H9 (cell line): ENCODE measurements at places on chromosomes 5 and 9.
A peak's percentile ranks its signal among the peaks of the same experiment; 100 is the strongest.

GRCh38 chr5:71996789-71997188, 110.5 kb upstream of the MAP1B start:
- DNase-seq = no peak
- no peaks in the 10 kb centered on the region for H3K27me3 ChIP-seq
- no peak overlapping the region for H3K27ac ChIP-seq
- no peaks in the 10 kb centered on the region for H3K36me3 ChIP-seq

DNA sequence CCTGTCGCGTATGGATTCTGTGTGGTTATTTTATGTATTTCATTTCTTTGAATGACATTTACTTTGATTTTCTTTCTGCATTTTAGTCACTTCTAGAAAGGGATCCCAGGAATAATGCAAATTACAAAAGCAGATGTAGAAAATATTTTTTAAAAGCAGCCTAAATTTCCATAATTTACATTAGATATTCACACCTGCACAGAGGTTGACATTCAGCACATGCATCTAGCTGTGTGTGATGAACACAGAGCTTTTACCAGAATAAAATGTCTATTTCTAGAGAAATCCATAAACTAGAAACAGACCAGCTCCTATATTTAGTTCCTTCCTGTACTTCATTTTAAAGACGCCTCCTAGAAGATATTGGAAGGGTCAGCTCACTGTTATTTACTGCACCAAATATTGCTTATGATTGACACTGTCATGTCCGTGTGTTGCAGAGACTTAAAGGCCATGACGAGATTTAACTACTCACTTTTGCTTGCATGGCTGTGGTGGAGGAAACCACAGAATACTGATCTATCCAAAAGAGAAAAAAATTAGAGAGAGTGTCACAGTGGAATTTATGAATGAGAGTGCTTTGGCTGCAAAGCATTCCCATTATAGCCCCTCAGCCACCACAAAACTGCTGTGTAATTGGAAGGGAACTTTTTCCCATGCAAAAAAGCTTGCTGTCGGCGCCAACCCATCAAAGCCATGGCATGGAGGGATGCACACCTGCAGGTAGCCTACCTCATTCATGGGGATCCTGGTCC, 58.1 kb downstream of the EBF1 start:
- no peaks in the 10 kb centered on the region for H3K36me3 ChIP-seq
- H3K27me3 ChIP-seq = no peaks in the 10 kb centered on the region
- no peak for DNase-seq

DNA sequence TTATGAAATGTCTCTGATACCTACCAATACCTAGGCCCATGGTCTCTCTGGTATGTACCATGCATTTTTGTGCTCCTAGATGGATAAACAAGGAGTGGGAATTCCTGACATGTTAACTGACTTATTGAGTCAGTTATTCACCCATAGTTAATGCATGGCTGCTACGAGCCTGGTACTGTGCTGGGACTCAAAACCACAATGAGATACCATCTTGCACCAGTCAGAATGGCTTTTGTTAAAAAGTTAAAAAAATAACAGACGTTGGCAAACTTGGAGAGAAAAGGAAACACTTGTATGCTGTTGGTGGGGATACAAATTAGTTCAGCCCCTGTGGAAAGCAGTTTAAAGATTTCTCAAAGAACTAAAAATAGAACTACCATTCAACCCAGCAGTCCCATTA, 293.8 kb downstream of the OSTF1 start:
- no peaks in the 10 kb centered on the region for H3K27me3 ChIP-seq
- DNase-seq = no peak
- H3K4me1 ChIP-seq = no peaks in the 10 kb centered on the region
- H3K4me3 ChIP-seq = no peak overlapping the region
- H3K27ac ChIP-seq = no peak overlapping the region

DNA sequence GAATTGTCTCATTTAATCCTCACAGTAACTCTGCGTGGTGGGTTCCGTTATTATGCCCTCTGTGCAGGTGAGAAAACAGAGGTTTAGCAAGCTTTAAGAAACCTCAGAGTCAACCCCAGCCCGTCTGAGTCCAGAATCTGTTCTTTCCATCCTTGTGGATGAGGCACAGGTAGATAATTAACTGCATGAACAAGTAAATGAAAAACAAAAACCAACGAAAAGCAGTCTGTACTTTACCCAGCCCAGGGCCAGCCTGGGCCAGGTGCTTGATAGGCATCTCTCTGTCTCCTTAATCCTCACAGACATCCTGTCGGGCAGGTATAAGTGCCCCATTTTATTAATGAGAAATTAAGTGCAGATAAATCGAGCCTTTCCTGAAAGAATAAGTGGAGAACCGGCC, 25.3 kb upstream of the CXCL14 start:
- no peaks in the 10 kb centered on the region for H3K4me1 ChIP-seq
- H3K27me3 ChIP-seq = no peaks in the 10 kb centered on the region; the same call in 1 of the 2 replicates
- H3K4me3 ChIP-seq = no peak overlapping the region

DNA sequence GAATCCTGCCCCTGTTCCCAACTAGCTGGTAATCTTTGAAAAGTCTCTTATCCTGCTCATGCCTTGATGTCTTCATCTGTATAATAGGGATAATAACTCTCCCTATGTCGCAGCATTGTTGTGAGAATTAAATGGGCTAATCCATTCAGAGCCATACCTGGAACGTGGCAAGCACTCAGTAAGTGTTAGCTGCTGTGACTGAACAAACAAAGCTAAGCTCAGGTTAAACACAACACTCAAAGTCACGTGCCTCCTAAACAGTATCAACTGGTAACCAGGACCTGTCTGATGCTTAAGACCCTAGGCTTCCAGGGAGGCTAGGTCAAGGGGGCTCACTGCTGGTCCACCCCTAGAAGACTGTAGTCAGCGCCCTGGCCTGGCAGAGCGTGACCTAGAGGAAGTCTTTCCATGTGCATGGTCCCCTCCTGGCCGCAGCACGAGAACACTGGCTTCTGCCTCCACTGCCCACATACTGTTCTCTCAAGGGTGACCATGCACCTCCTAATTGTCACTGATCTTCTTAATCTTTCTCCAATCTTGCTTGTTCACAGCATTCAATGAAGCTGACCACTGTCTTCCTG, 211.1 kb downstream of the TTLL11 start:
- no peak overlapping the region for H3K27ac ChIP-seq
- peaks cover 4% of the 10 kb centered on the region; the same call in 1 of the 2 replicates for H3K4me1 ChIP-seq
- no peak overlapping the region for H3K4me3 ChIP-seq
- H3K27me3 ChIP-seq = no peaks in the 10 kb centered on the region

DNA sequence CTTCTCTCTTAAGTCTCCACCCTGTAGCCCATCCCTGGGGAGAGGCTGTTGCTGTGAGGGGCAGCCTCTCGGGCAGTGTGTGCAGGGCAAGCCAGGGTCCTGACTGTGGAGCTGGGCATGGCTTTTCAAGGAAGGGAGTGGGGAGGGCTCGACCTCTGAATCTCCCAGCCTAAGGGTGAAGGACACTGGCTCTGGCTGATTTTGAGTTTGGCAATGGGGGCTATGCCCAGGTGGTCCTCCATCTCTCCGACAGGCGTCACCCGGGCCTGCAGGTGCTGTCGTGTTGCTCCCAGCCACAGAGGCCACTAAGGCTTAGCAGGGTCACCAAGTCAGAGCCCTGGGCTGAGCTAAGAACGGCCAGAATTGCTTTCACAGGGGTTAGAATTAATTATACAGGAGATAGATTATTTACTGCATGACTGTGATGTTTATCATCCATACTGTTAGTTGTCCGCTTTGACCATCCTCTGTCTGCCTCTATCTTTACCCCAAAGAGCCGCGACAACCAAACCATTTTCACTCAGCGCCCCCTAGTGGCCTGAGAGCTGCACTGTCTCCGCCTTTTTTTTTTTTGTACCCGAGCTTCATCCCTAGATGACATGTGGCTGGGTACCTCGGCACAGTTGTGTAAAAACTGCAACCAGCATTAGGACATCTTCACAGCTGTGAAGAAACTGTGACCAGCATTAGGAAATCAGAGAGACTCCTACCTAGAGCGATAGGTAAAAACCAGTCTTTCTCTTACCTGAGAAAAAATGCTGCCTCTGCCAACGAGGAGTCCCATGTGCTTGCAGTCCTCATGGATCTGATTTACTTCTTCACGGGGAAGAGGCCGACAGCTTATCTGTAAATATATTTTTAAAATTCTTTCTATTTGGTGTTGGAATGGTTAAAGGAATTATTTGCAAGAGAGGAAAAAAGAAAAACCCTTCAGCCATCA, 44.5 kb downstream of the AGXT2 start:
- H3K4me3 ChIP-seq = no peak overlapping the region
- DNase-seq = peak; percentile 71
- H3K36me3 ChIP-seq = no peaks in the 10 kb centered on the region
- no peaks in the 10 kb centered on the region for H3K27me3 ChIP-seq

GRCh38 chr9:37333288-37333687, 89.2 kb upstream of the GRHPR start:
- DNase-seq = no peak
- no peak overlapping the region for H3K27ac ChIP-seq
- H3K36me3 ChIP-seq = no peaks in the 10 kb centered on the region
- H3K27me3 ChIP-seq = no peaks in the 10 kb centered on the region
- no peak overlapping the region for H3K4me3 ChIP-seq

GRCh38 chr9:18675332-18675731, 201.4 kb downstream of the ADAMTSL1 start:
- H3K4me3 ChIP-seq = no peak overlapping the region
- DNase-seq = no peak
- H3K27me3 ChIP-seq = no peaks in the 10 kb centered on the region
- no peak overlapping the region for H3K27ac ChIP-seq

- H3K27me3 ChIP-seq = no peaks in the 10 kb centered on the region
- no peaks in the 10 kb centered on the region for H3K36me3 ChIP-seq
- no peak for DNase-seq
- no peak overlapping the region for H3K27ac ChIP-seq
These were observed 9.0 kb upstream of the DIPK1B start for GRCh38 chr9:136703276-136703860.

- H3K27ac ChIP-seq = no peak overlapping the region
- H3K27me3 ChIP-seq = no peaks in the 10 kb centered on the region; the same call in 1 of the 2 replicates
- no peak overlapping the region for H3K4me3 ChIP-seq
- H3K4me1 ChIP-seq = no peaks in the 10 kb centered on the region
- no peak for DNase-seq
These were observed 49.1 kb downstream of the ERAP1 start for GRCh38 chr5:96758621-96759020.

DNA sequence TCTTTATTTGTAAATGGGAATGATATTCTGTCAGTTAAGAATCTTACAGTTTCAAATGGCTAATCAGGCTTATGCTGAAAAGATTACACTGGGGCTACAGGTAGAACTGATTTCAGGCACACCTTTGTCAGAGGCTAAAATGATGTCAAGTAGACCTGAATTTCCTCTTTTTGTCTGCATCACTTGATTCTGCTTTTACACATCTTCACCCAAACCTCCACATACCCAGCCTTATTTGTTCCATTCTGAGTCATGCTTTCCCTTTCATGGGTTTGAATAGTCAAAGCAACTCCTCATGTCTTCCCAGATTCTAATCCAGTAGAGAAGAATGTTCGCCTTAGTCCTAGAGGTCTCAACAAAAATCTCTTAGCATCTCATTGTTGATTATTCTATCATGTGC, 156.4 kb downstream of the CWC27 start:
- H3K4me3 ChIP-seq = no peak overlapping the region
- H3K4me1 ChIP-seq = no peaks in the 10 kb centered on the region
- DNase-seq = no peak
- peaks cover 16% of the 10 kb centered on the region for H3K36me3 ChIP-seq
- H3K27me3 ChIP-seq = no peaks in the 10 kb centered on the region

DNA sequence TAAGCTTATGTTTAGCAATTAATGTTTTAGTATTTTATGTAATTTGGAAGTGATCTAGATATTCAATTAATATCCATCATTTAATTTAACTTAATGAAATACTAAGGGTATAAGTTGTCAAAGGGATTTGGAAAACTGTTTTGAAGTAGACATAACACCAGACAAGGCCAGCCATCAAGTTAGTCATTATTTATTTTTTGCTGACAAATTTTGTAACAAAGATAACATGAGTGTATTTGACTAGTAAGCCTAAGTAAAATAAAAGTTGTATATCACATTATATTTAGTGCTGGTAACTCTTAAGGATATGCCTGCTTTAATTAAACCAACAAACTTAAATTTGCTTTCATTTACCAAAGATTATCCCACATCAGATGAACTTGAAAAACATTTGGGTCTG, 125.9 kb upstream of the TNFAIP8 start:
- no peak for DNase-seq
- peaks cover 2% of the 10 kb centered on the region; the same call in 1 of the 3 replicates for H3K36me3 ChIP-seq
- no peak overlapping the region for H3K27ac ChIP-seq
- no peak overlapping the region for H3K4me3 ChIP-seq
- no peaks in the 10 kb centered on the region for H3K27me3 ChIP-seq

GRCh38 chr5:76408104-76408654, 5.1 kb downstream of the IQGAP2 start:
- peaks cover 8% of the 10 kb centered on the region; the same call in 1 of the 2 replicates for H3K4me1 ChIP-seq
- H3K27me3 ChIP-seq = no peaks in the 10 kb centered on the region
- DNase-seq = no peak
- no peaks in the 10 kb centered on the region; the same call in 1 of the 2 replicates for H3K36me3 ChIP-seq
- H3K4me3 ChIP-seq = no peak overlapping the region

- no peak overlapping the region for H3K27ac ChIP-seq
- no peaks in the 10 kb centered on the region; the same call in 1 of the 2 replicates for H3K27me3 ChIP-seq
- H3K36me3 ChIP-seq = no peaks in the 10 kb centered on the region
- H3K4me3 ChIP-seq = no peak overlapping the region
- DNase-seq = no peak
- peaks cover 30% of the 10 kb centered on the region for H3K4me1 ChIP-seq
These were observed 121.4 kb upstream of the TMEM161B start for GRCh38 chr5:88390096-88390441.

- no peak overlapping the region for H3K27ac ChIP-seq
- H3K4me3 ChIP-seq = peak overlapping the region; percentile 99; the same call in 2 of the 3 replicates
- H3K36me3 ChIP-seq = peaks cover 30% of the 10 kb centered on the region
- H3K4me1 ChIP-seq = no peaks in the 10 kb centered on the region
These were observed 1.4 kb upstream of the CSNK1A1 start for GRCh38 chr5:149552553-149553160.

- H3K36me3 ChIP-seq = peaks cover 67% of the 10 kb centered on the region
- H3K4me3 ChIP-seq = peak overlapping the region; percentile 79
- DNase-seq = no peak
- H3K27me3 ChIP-seq = no peaks in the 10 kb centered on the region
- no peak overlapping the region for H3K27ac ChIP-seq
- 0 out of 2 replicates have a peak, but pooled peaks cover 7% of the 10 kb centered on the region for H3K4me1 ChIP-seq
These were observed 1.3 kb downstream of the EIF4EBP3 start for GRCh38 chr5:140548791-140549190.

- no peak overlapping the region for H3K4me3 ChIP-seq
- DNase-seq = peak; percentile 38
- H3K27ac ChIP-seq = no peak overlapping the region
- H3K4me1 ChIP-seq = no peaks in the 10 kb centered on the region
These were observed 91.1 kb upstream of the RNF180 start for GRCh38 chr5:64074533-64074932.

GRCh38 chr9:99167694-99168093, 54.0 kb downstream of the ALG2 start:
- peaks cover 4% of the 10 kb centered on the region; the same call in 1 of the 2 replicates for H3K4me1 ChIP-seq
- no peaks in the 10 kb centered on the region for H3K36me3 ChIP-seq
- H3K4me3 ChIP-seq = no peak overlapping the region
- no peak overlapping the region for H3K27ac ChIP-seq
- DNase-seq = no peak
- H3K27me3 ChIP-seq = no peaks in the 10 kb centered on the region
